ENCODE measurements at places on chromosomes 7 and 10.

DNA sequence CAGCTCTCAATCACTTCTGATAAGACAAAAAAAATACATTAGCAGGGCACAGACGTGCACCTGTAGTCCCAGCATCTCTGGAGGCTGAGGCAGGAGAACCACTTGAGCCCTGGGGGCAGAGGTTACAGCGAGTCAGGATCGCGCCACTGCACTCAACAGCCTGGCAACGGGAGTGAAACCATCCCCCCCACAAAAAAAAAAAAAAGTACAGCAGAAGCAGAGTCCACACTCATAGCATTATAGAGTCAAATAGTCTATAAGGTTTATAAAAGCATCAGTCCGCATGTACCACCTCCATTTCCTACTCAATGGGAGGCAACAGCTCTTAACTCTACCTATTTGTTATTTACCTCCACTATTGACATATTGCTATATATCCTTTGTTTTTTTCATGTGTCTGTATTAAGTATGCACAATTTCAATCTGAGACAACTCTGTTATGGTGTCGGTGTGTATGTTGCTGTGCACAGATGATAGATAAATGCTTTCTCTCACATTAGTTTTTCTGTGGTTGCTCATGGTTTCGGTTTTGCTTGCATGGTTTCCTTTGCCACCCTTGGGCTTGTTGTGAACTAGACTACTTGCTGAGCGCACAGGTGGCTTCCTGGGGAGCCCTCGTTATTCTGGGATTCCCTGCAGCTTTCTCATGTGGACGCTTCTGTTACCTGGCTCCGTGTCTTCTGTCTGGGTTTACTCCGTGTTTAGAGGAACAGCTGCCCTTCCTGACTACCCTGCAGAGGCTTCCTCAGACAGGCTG lies 40.4 kb downstream of the PROSER2 start:
- no peak for DNase-seq

DNA sequence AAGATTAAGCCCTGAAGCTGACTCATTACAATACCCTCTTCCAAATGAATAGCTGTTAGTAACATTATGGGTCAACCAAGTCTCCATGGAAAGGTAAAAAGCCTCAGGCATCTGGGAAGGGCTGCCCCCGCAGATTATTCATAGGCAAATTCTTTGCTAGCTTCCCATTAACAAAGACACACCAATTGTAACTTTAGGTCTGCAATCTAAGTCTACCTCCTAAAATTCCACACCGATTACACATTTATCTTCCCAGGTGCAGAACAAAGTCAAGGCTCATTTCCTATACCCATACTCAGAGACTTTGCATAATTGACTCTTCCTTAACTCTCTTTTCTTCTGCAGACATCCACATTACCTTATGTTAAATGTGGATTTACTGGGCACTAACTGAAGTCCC lies 826.3 kb upstream of the MBL2 start:
- no peak for DNase-seq

- DNase-seq = no peak
Observed at GRCh38 chr10:129486805-129487204, 19.8 kb downstream of the MGMT start.

GRCh38 chr7:44580945-44581878 lies 819 bp downstream of the TMED4 start:
- no peak for DNase-seq

DNA sequence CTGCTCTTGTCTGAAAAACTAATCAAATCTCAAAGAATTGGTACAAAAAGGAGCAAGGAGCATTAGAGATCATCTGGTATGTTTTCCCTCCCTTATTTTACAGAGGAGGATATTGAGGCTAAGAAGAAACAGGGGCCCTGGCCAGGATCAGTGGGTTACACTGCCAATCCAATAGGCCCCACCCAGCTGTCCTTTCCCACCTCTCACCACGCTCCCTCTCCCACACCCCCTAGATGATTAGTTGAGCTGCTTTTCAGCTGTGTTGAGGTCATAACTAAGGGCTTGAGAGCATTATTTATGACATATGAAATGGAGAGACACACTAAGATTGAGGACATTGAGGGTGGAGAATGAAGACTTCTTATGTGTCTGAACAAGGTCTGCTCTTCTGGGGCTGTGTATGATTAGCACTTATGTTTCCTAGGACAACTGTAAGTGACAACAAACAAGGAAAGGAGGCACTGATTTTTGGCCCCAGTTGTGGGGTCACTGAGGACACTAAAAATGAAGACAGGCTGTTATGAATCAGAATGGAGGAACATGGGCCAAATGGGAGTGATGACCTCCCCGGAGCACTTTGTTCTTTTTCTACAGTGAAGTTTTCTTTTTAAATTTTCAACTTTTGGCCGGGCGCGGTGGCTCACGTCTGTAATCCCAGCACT lies 26.5 kb downstream of the VWA2 start:
- no peak for DNase-seq

GRCh38 chr7:51290702-51291540 lies 25.7 kb downstream of the COBL start:
- DNase-seq = no peak

DNA sequence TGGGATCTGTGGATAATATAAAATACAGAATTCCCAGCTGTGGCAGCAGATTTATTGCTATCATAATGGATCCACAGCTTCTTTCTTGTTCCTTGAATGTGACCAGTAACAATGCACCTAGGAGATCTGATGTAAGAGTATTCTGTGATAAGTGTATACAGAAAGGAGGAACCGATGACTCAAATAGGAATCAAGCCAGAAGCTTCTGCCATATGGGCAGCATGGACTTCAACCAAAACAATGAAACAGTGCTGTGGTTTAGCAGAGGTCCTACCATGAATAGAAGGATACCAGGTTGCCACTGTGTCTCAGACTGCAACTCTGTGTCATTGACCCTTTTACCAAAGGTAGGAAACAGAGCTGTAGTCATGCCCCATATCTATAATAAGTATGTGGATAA lies 81.8 kb downstream of the PTPRZ1 start:
- DNase-seq = no peak

GRCh38 chr7:39085590-39086049 lies 107.9 kb downstream of the POU6F2 start:
- DNase-seq = no peak
